ENCODE measurements at places on chromosomes 7 and 10.

DNA sequence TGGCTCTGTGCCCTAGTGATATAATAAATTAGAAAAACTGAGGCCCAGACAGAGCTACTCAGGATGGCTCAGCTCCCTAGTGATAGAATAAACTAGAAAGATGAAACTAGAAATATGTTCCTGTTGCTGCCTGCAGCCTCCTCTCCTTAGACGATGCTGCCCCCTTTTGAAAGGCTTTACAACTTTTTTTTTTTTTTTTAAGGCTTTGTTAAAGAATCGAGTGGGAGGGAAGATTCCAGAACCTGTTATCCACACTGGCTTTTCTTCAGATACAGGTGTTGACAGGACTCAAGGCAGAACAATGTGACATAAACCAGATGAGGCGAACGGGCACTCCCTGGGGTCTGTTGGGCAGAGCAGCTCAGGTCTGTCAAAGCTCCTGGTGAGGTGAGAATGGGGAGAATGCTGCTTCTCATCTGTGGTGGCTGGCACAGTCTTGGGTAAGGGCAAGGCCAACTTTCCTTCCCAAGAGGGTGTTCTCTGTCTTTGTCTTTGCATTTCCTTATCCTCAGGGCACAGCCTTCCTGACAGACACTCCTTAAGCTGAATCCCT is 175.1 kb downstream of the COBL start:
- no peak for DNase-seq

DNA sequence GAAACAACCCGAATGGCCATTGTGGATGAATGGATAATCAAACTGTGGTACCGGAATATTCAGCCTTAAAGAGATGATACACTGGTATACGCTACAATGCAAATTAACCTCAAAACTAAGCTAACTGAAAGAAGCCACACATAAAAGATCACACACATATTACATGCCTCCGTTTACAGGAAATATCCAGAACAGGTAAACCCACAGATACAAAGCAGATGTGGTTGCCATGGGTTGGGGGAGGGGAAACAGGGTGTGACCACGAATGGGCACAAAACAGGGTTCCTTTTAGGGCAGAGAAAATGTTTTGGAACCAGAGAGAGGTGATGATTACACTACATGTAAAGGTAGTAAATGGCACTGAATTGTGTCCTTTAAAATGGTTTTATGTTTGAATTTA is 16.6 kb downstream of the ESYT2 start:
- peak; percentile 40 for DNase-seq

GRCh38 chr7:82742163-82742562 is 298.6 kb upstream of the CACNA2D1 start:
- DNase-seq = no peak

- DNase-seq = no peak
Measured at GRCh38 chr10:86077871-86078638, 288.5 kb downstream of the GRID1 start.

DNA sequence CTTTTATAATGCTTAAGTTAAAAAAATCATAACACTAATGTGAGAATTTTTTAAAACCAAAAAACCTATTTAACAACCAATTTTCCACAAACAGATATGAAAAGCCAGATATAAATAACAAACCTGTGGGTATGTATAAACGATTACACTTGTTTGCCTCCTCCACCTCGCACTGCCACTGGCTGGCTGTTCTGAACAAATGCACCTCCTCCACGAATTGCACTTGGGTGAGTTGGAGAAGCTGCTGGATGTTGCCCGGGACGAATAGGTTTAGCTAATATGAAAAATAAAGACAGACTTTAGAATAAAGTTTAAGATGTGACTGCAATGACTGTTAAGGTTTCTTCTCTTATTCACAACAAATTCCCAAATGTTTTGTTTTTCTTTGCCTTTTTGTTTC is 40.8 kb downstream of the KIF5B start:
- DNase-seq = no peak

GRCh38 chr7:131145770-131146169 is 181.9 kb upstream of the MKLN1 start:
- no peak for DNase-seq

DNA sequence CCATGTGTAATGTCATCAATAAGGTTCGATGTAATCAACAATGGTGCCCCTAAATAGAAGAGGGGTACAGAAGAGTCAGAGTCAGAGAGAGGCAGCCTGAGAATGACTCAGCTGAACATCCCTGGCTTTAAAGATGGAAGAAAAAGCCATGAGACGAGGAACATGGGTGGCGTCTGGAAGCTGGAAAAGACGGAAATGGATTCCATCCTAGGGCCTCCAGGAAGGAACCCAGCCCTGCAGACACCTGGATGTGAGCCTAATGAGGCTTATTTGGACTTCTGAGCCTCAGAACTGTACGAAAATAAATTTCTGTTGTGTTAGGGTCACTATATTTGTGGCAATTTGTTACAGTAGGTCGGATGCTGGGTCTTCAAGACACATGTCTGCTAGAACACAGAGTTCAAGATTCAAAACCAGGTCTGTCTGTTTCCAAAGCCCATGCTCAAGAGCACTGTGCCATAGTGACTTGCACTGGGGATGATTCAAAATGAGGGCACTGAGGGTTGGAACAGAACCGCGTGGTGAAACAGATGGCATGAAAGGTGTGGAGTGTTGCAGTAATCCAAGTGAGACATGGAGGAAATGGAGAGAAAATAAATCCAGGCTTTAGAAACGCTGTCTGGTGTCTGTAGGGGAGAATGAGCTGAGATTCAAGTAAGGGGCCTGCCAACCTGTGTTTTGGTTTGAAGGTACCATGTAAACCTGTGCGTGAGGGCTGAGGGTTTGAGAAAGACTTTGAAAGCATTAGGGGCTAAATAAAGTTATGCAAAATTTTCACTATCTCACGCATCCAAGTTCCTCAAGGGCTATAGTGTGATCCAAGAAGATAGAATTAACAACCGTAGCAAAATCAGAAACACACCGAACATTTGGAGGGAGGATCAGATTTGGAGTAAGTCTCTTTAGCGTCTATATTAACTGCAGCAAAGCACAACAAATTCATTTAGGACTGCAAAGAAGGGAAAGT is 849.1 kb upstream of the AUTS2 start:
- no peak for DNase-seq

DNA sequence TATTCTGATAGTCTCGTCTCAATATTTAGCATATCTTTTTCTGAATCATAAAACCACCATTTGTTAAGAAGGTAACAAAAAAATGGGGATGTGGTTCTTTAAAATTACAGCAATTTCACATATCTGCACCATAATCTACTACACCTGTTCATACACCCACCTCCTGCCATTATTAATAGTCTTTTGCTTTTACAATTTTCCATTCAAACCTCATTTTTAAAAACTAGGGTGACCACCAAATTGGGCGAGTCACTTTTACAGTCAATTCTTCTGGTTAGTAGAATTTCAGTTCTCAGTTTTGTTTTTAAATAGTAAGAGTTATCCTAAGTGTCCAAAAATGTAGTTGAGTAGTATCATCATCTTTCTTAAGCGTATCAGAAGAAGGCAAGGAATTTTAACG is 48.4 kb upstream of the GSAP start:
- DNase-seq = no peak

DNA sequence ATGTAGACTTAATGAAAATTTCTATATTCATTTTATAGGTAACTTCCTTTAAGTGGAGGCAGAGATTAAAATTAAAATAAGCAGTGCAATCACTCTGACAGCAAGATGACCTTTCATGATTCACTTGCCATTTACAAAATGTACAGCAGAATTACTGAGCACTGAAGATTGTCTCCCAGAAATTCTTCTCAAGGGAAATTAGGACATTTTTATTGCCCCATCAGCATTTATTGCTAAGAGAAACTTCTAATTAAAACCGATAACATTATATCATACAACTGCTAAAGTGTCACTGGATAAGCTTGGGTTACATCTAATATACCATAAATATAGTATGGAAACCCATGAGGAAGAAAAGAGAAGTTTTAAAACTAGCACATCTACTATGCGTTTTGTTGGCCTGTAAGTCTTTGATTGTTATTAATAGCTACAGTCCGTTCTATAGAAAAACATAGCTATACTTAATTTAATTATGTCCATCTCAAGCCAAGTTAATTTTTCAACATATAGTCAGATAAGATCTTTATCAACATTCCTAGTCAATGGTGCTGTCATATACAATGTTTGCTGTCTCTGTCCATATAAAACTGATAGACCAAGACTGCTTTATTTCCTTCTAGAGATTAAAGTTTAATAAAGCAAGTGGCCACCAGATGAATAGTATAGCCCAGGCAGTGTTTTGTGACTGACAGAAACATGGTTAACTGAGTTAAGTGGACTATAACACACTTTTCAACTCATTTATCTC is 217.1 kb upstream of the HGF start:
- DNase-seq = no peak
